Foreskin keratinocyte (primary cell): ENCODE measurements at places on chromosomes 16 and 17. TPM values are rescaled to one million over a fixed set of nuclear protein-coding genes. Genes with fewer than 3 reads are reported as not detected.

CTRL gene
- total RNA-seq, result 0.31 and 0.35 TPM in 2 replicates

RHBDF1 gene
- total RNA-seq, result 20.3 and 27.5 TPM in 2 replicates

SLC52A1 gene
- 0.71 and 0.85 TPM in 2 replicates for total RNA-seq

ALDH3A1 gene
- total RNA-seq, result 0.95 and 1.0 TPM in 2 replicates

MYCBPAP gene
- 7.8 and 13.7 TPM in 2 replicates for total RNA-seq

IL17C gene
- not detected in 2 replicates for total RNA-seq

PLK1 gene
- 55.4 and 78.4 TPM in 2 replicates for total RNA-seq

DDX28 gene
- 16.9 and 17.0 TPM in 2 replicates for total RNA-seq

TPSG1 gene
- total RNA-seq, result not detected in 2 replicates

CIBAR2 gene
- not detected in 2 replicates for total RNA-seq

HOXB1 gene
- total RNA-seq, result not detected in 2 replicates

PRR29 gene
- total RNA-seq, result 0.03 TPM in 1 of 2 replicates, not detected in the other

SECTM1 gene
- total RNA-seq, result 5.0 and 6.6 TPM in 2 replicates

SLC38A8 gene
- total RNA-seq, result not detected in 2 replicates

CRYBA1 gene
- not detected in 2 replicates for total RNA-seq

SDK2 gene
- total RNA-seq, result 3.0 and 3.4 TPM in 2 replicates

KRTAP1-5 gene
- total RNA-seq, result not detected in 2 replicates

NETO2 gene
- total RNA-seq, result 57.4 and 73.3 TPM in 2 replicates

KANSL1 gene
- 33.9 and 35.8 TPM in 2 replicates for total RNA-seq

ENPP7 gene
- not detected in 2 replicates for total RNA-seq

HS3ST2 gene
- total RNA-seq, result 31.1 and 32.4 TPM in 2 replicates

AIPL1 gene
- not detected in 2 replicates for total RNA-seq

CCDC78 gene
- total RNA-seq, result 2.7 and 2.9 TPM in 2 replicates

KRTAP4-3 gene
- not detected in 2 replicates for total RNA-seq

CCL2 gene
- 0.27 and 0.63 TPM in 2 replicates for total RNA-seq

PERCC1 gene
- total RNA-seq, result not detected in 2 replicates

DLX3 gene
- 1.2 and 1.3 TPM in 2 replicates for total RNA-seq

SPN gene
- not detected in 2 replicates for total RNA-seq

TMEM238L gene
- total RNA-seq, result not detected in 2 replicates

P3H4 gene
- 8.8 and 13.7 TPM in 2 replicates for total RNA-seq

ODAD4 gene
- total RNA-seq, result 0.85 and 0.88 TPM in 2 replicates

C17orf50 gene
- total RNA-seq, result not detected in 2 replicates

CDR2L gene
- total RNA-seq, result 9.7 and 10.1 TPM in 2 replicates

ITGAD gene
- not detected in 2 replicates for total RNA-seq

HOXB8 gene
- not detected in 2 replicates for total RNA-seq

OR1F1 gene
- total RNA-seq, result 0.25 and 0.44 TPM in 2 replicates

PRR35 gene
- total RNA-seq, result not detected in 2 replicates

IRF8 gene
- not detected in 2 replicates for total RNA-seq

NSRP1 gene
- 12.9 and 16.9 TPM in 2 replicates for total RNA-seq

HBA2 gene
- not detected in 2 replicates for total RNA-seq

TRPV3 gene
- 7.7 and 14.8 TPM in 2 replicates for total RNA-seq

HOXB3 gene
- 0.04 and 0.48 TPM in 2 replicates for total RNA-seq

PIPOX gene
- total RNA-seq, result 0.25 TPM in 1 of 2 replicates, not detected in the other

PLEKHH3 gene
- 15.7 and 17.2 TPM in 2 replicates for total RNA-seq

RHOT2 gene
- total RNA-seq, result 70.3 and 75.5 TPM in 2 replicates

TBC1D10B gene
- 32.1 and 32.9 TPM in 2 replicates for total RNA-seq

SEC14L1 gene
- 36.9 and 53.3 TPM in 2 replicates for total RNA-seq

EVI2B gene
- 0.14 and 0.25 TPM in 2 replicates for total RNA-seq

INTS2 gene
- total RNA-seq, result 11.3 and 12.3 TPM in 2 replicates

SHISA9 gene
- 0.07 and 0.11 TPM in 2 replicates for total RNA-seq

CACNG3 gene
- not detected in 2 replicates for total RNA-seq

CD19 gene
- not detected in 2 replicates for total RNA-seq
